ENCODE measurements at places on chromosomes 13 and 19.

DNA sequence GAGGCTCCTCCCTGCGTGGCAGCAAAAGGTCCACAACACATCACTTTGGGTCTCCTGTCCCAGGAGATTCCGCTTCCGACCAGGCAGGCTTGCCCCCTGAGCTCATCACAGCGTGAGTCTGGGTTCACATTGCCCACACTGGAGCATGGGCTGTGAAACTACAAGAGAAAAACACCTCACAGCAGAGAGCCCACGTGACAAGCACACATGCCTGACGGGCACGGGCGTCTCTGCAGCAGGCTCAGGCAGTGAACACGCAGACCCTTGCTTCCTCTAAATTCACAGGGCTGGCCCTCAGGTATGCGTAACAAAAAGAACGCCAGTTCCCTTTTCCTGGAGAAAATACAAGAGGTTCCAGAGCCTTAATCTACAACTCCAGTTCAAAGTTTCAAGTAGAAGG is 41.9 kb downstream of the RASA3 start:
- no peak for DNase-seq

- no peak for DNase-seq
Observed at GRCh38 chr13:98285317-98285716, 108.2 kb upstream of the RNF113B start.

- peak; percentile 72 for DNase-seq
Observed at GRCh38 chr19:19145684-19146608, 7.7 kb upstream of the TMEM161A start.

- DNase-seq = no peak
Observed at GRCh38 chr13:102584434-102584833, 12.4 kb upstream of the TPP2 start.

GRCh38 chr13:83895994-83896580 is 13.8 kb upstream of the SLITRK1 start:
- no peak for DNase-seq

DNA sequence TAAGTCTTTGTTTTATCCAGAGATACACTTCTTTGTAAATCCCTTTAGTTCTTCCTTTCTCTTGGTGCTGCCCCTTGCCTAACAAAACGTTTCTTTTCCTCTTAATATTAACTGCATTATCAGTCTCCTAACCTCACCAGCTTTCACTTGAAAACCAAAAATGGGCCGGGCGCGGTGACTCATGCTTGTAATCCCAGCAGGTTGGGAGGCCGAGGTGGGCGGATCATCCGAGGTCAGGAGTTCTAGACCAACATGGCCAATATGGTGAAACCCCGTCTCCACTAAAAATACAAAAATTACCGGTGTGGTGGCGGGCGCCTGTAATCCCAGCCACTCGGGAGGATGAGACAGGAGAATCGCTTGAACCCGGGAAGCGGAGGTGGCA is 329.8 kb upstream of the MIR17HG start:
- no peak for DNase-seq

DNA sequence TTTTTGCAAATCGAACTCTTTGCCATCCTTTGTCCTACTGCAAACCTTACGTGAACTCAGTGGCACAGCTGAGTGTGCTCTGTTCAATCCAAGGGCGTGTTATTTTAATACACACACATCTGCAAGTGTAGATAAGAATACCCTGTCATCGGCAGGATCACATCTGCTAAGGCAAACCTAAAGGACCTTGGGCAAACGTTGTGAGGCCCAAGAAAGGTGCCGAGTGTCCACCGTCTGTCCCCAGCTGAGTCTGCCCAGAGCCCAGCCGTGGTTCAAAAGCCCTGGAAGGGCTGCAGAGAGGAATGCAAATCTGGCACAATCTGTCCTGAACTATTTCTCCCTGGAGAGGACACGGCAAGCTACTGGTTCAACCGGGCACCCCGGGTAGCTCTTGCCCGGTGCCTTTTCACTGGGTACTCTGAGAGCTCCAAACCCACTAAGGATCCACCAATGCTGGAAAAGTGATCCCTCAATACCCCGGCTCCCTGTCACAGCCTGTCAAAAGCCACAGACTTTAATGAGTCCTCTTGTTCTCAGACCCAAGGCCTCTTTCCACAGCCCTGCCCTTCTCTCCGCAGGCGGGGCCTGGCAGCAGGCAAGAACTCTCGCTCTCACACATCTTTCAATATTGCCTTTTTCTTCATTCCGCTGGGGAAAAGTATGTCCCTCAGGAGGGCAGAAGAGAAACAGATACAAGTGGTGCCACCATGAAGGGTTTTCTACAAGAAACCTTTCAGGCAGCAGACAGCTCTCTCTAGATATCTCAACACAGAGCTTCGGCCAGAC is 17.0 kb downstream of the SLC7A1 start:
- no peak for DNase-seq

DNA sequence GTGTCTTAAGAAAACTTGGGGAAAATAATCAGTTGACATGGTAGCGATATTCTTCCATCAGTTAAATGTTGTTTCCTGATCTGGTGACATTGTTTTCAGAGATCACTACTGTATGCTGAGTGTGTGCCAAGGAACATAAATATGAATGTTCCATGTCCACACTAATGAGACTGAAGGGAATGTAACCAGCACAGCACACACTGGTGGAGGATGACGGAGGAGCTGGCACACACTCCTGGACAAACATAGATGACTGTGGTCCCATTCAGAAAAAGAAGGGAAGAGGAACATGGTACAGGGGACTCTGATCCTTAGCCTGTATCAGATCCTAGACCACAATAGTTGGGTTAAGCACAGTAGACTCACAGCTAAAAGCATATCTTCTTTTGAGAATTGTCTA is 574.8 kb downstream of the MYO16 start:
- no peak for DNase-seq

- no peak for DNase-seq
Observed at GRCh38 chr13:85503797-85504196, 295.4 kb downstream of the SLITRK6 start.

DNA sequence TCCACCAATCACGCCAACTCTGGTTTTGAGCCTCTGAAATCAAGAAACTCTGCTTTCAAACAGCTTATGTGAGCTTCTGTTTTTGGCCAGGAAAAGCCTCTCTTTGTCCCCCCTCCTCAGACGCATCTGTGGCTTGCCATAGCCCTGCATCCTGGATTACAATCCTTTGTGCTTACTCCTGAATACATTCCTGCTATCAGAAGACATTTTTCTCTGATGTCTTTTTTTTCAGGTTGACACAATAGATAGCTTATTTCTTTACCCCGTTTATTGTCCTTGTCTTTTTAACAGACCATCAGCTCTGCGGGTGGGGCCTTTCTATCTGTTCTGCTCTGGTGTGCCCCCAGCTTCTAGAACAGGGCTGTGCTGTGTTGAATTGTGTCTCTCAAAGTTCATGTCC is 11.0 kb downstream of the PNMA8B start:
- no peak for DNase-seq

DNA sequence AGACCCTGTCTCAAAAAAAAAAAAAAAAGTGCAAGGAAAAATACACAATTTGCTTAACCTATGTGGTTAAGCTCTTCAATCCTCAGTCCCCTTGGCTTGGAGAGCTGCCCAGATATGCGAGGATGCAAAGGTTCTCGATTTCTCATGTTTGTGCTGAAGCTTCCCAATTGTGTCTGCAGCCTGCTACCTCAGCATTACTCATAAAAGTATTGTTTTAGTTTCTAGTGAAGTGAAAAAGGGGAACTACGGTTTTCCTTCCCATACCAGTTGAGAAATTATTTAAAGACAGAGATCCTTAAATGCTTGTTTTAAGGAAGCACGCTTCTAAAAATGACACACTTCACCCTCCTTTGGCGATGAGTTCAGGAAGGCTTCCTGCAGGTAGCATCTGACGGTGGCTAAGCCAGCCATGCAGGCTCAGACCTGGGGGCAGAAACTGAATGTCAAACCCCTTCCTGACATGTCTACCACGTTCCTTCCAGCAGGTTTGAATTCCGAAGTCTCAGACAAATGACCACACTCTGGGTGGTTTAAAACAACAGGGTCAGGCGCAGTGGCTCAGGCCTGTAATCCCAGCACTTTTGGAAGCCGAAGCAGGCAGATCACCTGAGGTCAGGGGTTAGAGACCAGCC is 47.9 kb downstream of the RUBCNL start:
- DNase-seq = no peak

- DNase-seq = no peak
Observed at GRCh38 chr13:38417727-38418126, 68.1 kb downstream of the UFM1 start.

DNA sequence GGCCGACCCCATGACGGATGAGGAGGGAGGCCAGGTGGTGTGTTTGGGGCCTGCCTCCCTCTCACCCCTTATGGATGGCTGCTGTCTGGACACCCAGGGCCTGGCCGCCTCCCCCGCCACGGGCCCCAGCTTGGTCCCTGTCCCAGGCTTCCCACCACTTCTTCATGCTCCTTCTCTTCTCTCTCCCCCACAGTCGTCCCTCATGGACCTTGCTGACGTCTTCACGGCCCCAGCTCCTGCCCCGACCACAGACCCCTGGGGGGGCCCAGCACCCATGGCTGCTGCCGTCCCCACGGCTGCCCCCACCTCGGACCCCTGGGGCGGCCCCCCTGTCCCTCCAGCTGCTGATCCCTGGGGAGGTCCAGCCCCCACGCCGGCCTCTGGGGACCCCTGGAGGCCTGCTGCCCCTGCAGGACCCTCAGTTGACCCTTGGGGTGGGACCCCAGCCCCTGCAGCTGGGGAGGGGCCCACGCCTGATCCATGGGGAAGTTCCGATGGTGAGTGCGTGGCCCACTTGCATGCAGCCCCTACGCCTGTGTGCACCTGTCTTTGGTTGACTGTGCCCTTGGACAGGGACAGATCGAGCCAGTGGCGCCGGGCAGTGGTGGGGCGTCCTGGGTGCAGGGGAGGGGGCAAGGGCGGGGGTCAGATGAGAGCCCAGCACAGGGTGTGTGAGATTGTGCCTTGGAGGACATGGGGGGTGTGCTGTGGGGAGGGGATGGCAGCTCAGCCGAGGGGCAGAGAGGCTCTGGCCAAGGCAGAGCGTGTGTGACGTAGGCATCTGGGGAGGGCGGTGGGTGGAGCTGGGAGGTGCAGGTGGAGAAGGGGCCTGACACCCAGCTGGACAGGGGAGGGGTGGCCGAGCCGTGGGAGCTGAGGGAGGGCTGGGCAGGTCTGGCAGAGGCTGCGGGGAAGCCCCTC is 16.8 kb downstream of the EPN1 start:
- no peak for DNase-seq

DNA sequence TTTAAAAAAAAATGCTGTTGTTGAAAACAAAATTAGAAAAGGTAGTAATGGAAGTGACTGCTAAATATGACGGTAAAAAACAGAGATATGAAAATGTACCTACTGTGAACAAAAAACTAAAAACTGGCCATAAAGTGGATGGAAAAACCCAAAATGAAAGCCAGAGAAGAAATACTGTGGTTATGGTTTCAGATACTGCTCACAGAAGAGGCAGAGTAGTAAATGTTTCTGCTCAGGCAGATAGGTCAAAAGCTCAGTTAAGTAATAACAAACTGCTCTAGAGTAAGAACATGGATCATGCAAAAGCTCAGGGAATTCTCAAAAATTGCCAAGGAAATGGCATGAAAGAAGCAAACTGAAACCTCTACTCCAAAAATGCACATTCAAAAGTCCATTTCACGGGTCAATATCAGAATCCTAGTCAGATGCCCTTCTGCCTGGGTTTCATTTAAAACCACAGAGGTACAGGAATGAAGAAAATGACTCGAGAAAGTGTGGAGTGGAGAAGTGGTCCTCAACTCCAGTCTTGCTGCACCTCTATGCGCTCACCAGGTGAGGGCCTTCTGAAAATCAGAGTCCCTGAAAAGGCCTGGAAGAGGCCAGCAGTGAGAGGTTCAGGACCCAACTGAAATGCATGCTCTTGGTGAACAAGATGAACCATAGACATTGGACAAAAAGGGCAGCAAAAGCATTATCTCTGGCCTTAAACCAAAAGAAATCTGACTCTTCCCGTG is 315.0 kb upstream of the SPRY2 start:
- no peak for DNase-seq

- DNase-seq = no peak
Observed at GRCh38 chr19:38047049-38047438, 140.0 kb downstream of the SIPA1L3 start.

GRCh38 chr13:103852036-103852435 is 785.8 kb upstream of the SLC10A2 start:
- DNase-seq = no peak

DNA sequence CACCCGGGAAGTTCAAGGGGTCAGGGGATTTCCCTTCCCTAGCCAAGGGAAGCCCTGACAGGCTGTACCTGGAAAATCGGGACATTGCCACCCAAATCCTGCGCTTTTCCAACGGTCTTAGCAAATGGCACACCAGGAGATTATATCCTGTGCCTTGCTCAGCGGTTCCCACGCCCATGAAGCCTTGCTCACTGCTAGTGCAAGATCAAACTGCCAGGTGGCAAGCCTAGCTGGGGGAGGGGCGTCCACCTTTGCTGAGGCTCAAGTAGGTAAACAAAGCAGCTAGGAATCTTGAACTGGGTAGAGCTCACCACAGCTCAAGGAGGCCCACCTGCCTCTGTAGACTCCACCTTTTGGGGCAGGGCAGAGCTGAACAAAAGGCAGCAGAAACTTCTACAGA is 1794.5 kb downstream of the PCDH9 start:
- DNase-seq = no peak

GRCh38 chr13:71867131-71867814 is at the start of gene DACH1:
Gene DACH1, minus strand, starts transcription at chr13:71867204.
- DNase-seq = no peak
